ENCODE measurements at places on chromosomes 16 and 17. TPM values are rescaled to one million over a fixed set of nuclear protein-coding genes. Genes with fewer than 3 reads are reported as not detected.

DNA sequence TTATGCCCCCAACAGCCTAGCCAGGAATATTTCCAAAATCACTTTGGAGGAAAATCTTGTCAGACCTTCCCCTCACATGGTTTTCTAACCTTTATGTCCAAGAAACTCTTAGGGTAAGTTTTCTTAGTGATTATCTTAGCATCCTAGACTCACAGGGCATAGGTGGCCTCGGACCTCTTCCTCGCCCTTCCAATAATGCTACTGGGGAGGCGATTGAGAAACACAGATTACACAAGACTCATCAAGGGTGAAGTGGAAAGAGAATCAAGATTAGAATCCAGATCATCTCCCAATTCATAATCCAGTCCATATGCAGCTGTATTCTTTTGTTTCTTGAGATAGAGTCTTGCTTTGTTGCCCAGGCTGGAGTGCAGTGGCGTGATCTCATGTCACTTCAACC, 358.4 kb upstream of the CDH5 start:
- no peak for DNase-seq

GRCh38 chr16:56190677-56191155, 573 bp upstream of the GNAO1 start:
- DNase-seq = no peak

DNA sequence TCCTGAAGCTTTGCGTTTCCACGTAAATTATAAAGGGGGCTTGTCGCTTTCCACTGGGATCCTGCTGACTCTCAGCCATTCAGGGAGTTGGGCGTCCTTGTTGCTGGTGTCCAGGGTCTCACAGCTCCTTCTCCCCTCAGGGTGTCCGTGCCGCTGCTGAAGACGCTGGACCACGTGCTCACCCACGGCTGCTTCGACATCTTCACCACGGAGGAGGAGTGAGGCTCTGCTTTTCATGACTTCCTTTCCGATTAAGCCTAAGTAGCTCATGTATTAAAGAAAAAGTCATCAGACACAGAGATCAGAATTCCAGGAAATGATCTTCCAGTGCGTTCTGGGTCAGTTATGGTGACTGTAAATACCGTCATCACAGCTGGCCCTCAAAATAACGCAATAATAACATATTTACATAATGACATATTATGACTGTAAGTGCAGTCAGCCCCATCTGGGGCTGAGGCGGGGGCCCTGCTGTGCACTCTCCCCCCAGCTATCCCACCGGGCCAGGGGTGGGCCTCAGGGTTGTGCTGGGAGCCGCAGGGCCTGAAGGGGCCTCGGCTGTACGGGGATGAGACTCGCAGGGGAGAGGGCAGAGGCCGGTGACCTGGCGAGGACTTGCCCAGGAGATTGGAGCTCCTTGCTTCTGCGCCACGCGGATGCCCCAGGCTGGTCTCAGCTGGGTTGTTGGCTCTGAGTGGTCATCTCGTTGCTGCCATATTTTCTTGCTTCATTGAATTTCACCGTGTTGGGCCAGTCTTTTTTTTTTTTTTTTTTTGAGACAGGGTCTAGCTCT, 92.9 kb upstream of the ZNF750 start:
- DNase-seq = peak; percentile 48

DNA sequence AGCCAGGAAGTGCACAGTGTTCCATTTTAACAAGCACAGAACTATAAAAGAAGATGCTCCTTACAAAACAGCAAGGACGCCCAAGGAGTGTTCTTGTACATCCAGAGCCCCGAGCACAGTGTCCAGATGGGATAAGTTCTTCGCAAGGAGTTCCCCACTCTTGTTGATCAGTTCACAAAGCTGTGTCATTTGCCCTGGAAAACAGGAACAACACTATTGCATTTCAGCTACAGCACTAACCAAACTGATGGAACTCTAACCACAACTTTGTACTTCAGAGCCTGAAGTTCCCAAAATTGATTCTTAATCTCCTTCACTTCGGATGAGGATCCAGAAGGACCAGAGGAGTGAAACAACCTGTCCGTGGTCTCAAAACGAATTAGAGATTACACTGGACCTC, 5.1 kb downstream of the COPS3 start:
- no peak for DNase-seq

- no peak for DNase-seq
These were observed 13.3 kb upstream of the SLC6A4 start for GRCh38 chr17:30248786-30249185.

DNA sequence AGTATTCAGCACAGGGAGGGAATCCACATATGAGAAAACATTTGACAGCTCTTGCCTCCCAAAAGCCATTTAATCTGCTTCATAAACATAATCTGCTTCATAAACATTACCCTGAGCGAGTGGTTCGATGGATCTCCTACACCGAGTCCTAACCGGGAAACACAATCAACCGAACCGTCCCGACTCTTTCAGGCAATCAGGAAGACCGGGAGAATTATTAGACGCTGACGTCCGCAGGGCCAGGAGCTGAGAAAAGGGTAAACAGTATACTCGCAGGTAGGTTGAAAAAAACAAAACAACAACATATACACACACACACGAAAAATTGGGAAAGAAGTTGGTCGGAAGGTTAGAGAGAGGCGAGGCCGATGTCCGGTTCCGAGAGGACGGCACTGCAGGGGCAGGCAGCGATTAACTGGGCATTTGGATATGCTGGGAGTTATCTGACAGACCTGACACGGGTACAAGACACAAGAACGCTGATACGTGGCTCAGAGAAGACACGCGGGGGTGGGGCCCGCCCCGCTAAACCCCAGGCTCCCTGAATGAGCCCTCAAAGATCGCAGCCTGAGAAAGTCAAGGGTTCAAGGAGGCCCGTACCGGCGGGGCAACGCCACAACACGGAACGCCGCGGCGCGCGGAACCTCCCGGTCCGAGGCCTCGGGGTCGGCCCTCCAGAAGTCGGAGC, 585 bp downstream of the AP1G1 start:
- peak; percentile 6 for DNase-seq

GRCh38 chr17:67018471-67019434, 25.6 kb upstream of the CACNG1 start:
- DNase-seq = no peak

GRCh38 chr16:57483725-57484514, 2.4 kb downstream of the DOK4 start:
- DNase-seq = no peak

DNA sequence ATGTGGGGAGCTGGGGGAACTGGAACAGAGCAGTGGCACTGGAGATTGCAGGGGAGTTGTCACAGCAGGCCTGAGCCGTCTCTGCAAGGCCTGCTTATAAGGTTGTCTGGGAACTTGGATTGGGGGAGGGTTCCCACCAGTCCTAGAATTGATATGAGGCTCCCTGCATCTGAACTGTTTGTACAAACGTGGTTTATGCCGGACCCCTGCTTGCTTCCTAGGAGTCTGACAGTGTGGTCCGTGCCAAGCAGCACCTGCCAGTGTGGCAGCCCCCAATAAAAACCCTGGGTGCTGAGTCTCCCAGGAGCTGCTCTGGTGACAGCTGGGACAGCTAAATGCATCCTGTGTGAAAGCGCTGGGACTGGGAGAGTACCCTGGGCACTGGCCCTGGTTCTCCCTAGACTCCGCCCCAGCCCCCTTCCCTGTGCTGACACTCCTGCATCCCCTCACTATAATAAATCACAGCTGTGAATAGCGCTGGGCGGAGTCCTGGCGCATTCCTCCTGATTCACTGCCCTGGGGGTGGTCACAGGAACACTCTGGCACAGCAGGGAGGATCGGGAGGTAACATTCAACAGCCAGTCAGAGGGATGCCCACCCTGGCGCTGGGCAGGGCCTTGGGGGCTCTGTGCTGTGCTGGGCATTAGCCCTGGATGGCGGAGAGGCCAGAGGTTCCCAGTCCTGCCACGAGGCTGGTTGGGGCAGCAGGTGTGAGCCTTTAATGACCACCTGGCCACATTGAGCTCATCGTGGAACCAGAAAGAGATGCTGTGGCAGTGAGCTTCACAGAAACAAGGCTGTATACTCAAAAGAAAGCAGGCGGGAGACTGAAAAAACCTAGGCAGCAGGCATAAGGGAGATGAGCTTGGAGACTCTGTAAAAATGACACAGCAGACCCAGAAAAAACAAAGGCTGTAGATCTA, 45.6 kb downstream of the RMI2 start:
- peak; percentile 26 for DNase-seq

GRCh38 chr17:28471531-28472342, 1.7 kb upstream of the SLC13A2 start:
- DNase-seq = no peak

- no peak for DNase-seq
These were observed 72.7 kb downstream of the PHKB start for GRCh38 chr16:47533744-47534292.

- DNase-seq = no peak
These were observed 8.2 kb downstream of the FN3K start for GRCh38 chr17:82743344-82744219.

DNA sequence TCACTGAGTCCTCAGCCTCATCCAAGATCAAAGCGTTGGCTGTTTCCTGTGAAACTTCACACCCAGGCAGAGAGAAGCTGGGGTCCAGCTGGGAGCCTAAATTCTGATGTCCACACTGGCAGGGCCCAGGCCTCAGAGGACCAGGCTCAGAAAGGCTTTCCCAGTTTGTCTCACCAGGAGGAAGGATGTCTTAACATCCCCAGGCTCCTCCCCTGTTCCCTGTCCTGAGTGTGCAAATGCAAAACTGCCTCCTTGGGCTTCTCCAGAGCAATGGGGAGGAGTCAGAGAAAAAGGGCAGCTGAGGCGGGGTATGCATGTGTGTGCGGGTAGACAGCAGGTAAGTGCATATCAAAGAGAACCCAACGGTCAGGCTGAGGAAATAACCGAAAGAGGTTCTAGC, 45.7 kb downstream of the CUEDC1 start:
- no peak for DNase-seq

DNA sequence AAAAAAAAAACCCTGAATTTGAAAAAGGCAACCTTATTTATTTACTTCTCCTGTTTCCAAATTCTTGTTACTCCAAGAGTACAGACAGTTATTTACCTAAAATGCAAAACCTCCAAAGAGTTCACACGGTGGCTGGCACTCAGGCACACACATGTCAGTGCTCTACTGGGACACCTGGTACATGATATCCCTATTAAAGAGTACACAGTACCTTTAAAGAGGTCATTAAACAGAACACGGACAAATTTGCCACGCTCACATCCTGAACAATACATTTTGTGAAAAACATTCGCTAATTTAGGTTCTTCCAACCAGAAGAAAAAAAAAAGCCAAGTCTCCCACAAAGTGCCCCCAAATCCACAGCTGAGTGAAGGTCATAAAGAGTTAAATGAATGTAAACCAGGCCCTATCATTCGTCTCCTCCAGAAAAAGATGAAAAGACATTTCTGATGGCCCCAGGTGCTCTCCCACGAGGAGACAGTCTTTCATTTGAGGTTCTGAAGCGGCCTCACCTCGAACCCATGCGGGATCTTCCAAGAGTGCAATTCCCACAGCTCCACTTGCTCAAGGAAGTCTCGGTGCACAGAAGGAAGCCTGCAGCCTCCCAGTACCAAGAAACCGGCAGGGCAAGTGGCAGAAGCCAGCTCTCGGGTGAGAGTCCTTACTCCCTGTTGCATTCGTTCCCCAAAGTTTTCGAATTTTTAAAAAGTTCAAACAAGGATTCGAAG, 993 bp downstream of the ERN1 start:
- peak; percentile 44 for DNase-seq

Gene CPHXL2
- total RNA-seq = not detected

Gene XAF1
- 13.7 TPM for total RNA-seq

Gene XYLT1
- total RNA-seq = 6.9 TPM

Gene KRTAP4-9
- not detected for total RNA-seq

Gene SPN
- total RNA-seq = 0.89 TPM

Gene TP53TG3
- total RNA-seq = 3.4 TPM

Gene NF1
- 13.8 TPM for total RNA-seq

Gene KRT40
- not detected for total RNA-seq

Gene HBQ1
- total RNA-seq = not detected

Gene MSLN
- not detected for total RNA-seq

Gene OR3A2
- not detected for total RNA-seq

Measured in Daoy (cell line).